ENCODE measurements at places on chromosomes 4 and X.

DNA sequence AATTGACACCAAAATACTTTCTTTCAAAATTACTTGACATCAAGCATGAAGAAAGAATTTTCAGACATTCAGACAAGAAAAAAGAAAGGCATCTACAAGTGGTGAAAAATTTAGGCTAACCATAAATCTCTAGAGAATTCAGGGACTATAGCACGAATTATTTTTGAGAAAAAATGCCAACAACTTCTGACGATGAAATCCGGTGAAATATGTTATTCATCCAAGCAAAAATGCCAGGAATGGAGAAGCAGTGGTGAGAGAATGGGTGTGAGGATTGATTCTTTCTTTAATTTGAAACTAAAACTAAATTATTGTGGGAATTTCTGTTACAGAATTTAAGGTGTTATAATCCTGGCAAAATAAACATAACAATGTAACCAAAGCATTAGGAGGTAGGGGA, 69.4 kb upstream of the SORBS2 start:
- no peak for DNase-seq

- no peak for DNase-seq
Observed at GRCh38 chrX:153520287-153520917, 3.0 kb downstream of the ATP2B3 start.

DNA sequence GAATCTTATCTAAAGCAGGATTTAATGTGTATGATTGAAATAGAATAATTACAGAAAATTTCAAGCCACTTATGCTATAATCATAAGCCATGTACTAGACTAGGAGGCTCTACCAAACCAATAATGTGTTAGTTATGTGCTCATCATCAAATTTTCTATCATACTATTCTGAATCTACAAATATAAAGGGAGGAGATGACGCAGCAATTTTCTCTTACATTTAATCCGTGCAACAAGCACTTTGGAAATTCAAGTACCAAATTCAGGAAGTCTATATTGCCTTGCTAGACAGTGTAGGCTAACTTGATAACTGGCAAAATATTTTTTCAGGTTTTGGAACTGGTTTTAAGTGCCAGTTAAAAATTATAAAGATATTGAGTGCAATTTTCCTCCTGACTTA, 283.5 kb downstream of the C4orf33 start:
- DNase-seq = no peak

- no peak for DNase-seq
Observed at GRCh38 chr4:114028071-114028470, 48.6 kb upstream of the ARSJ start.

- DNase-seq = no peak
Observed at GRCh38 chr4:41069257-41069656, 145.1 kb downstream of the APBB2 start.

DNA sequence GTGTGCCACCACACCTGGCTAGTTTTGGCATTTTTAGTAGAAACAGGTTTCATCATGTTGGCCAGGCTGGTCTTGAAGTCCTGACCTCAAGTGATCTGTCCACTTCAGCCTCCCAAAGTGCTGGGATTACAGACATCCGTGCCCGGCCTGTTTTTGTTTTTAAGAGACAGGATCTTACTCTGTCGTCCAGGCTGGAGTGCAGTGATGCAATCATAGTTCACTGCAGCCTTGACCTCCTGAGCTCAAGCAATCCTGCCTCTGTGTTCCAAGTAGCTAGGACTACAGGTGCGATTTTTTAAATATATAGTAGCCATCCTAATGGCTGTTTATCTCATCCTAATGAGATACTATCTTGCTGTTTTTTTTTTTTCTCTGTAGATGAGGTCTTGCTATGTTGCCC, 47.6 kb downstream of the RNF212 start:
- no peak for DNase-seq

- no peak for DNase-seq
Observed at GRCh38 chr4:129545599-129546278, 449.8 kb downstream of the C4orf33 start.

- no peak for DNase-seq
Observed at GRCh38 chr4:130568746-130569145, 1472.8 kb downstream of the C4orf33 start.

- no peak for DNase-seq
Observed at GRCh38 chr4:74794382-74795010, at the start of gene BTC. BTC (minus strand) TSS chr4:74794523; CDS start chr4:74794325, 198 bp downstream.

DNA sequence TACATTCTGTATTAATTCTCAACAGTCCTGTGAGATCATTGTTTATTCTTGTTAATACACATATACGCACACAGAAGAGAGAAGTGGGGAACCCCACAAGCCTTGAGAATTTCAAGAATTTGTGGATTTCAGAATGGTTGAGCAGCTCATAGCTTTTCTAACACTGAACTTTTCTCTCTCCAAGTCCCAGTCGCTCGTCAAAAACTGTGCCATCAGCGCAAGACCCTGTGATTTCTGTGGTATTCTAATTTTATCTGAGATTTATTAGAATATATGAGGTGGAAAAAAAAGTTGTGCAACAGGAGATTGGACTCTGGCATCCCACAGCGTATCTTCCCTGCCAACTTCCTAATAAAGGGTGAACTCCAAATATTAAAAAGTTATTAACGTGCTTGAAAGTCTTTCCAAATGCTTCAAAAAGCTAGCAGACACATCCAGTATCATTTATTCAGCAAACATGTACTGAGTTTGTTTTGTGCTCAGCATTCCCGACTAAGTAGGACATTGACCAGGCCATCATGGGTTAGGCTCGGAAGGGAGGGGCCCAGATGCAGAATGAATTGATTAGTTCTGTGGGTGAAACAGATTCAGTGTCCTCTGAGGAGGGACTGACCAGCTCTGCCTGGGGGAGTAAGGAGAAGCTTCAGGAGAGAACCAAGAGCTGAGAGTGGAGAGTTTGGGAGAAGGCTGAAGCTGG, 165.6 kb downstream of the CBR4 start:
- DNase-seq = no peak

DNA sequence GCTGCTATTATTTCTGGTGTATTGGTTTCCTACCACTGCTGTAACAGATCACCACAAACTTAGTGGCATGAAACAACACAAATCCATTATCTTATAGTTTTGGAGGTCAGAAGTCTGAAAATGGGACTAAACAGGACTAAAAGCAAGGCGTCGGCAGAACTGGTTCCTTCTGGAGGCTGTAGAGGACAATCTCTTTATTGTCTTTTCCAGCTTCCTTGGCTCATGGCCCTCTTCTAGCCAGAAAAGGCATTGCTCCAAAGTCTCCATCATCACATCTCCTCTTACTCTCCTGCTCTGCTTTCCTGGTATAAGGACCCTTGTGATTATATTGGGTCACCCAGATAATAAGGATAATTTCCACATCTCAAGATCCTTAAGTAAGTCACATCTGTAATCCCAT, 121.9 kb downstream of the CLCN4 start:
- DNase-seq = no peak

DNA sequence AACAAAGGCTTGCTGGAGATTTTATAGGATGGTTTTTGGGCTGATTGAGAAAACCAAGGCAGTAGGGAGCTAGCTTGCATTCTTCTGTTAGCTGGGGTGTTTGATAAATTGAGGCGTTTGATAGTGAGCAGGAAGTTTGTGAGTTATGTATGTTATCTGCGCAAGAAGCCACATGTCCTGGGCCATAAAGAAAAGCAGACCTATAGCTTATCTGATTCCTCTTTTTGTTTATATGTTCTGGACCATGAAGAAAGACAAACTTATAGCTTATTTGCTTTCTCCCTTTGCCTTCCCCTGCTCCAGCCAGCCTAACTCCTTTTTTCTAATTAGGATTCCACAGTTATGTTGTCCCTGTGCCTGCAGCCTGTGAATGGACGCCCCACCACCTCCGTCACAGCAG, 9.2 kb downstream of the HNRNPH2 start:
- DNase-seq = no peak

DNA sequence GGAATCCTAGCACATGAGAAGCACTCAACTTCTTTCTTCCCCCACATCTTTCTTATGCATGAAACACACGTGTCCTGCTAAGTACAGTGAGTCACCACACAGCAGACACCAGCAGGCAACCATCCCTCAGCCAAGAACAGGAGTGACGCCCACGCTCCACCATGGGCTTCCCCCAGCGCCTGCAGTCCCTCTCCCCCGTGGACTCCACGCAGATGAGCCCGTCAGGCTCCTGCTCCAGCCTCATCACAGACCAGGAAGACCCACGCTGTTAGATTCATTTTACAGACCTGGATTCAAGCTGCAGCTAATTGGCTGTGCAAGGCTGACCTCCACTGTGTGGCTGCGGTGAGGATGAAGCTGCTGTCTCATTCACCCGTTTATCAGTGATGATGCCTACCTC, 16.7 kb downstream of the HMX1 start:
- DNase-seq = no peak

- DNase-seq = no peak
Observed at GRCh38 chrX:13502590-13502989, 66.8 kb upstream of the EGFL6 start.

GRCh38 chr4:184398741-184399511, 75.4 kb downstream of the IRF2 start:
- DNase-seq = no peak

DNA sequence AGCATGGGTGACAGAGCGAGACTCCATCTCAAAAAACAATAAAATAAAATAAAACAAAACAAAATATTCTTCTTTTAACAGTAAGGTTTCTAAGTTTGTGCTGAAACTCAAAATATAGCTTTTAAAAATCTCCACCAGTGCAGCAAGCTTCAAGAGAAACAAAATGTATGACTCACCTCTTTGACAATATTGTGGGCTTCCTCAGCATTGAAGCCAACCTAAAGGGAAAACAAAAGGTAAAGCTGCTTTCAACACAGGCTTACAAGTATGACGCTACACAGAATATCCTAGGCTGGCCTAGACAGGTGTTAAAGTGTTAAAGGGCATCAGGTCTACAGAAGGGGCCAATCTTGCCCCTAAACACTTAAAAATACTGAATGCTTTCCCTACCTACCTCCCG, 1.2 kb downstream of the DYNLT3 start:
- no peak for DNase-seq

DNA sequence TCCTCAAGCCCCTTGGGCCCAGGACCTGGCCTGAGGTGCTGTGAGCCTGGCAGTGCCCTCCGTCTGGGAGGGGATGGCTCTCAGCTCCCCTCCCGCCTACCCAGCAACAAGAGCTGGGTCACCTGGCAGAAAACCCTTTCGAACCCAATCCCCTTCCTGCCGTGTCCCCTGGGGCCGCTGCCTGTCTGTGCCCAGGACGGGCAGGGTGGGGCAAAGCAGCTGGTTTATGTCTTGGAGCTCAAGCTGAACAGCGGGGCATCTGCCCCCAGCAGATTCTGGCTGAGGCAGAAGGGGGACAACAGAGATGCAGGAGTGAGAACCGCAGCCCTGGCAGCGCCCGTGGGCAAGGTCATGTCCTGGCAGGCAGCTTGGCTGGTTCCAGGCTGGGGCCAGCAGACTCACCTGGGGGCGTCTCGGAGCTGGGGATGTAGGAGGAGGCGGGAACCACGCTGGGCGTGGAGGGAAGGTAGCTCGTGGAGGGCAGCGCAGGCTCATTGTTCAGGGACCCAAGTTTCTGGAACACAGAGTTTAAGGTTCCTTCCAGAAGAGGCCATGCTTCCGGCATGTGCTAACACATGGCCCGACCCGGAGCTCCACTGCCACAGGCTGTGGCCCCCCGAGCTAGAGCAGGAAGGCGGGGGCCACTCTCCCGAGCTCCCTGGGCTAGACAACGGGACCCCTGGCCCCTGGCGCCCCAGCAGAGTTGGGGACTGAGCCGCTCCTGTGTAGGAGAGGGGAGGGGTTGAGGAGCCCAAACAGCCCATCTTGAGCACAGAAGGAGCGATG, 24.2 kb downstream of the NELFA start:
- no peak for DNase-seq

- DNase-seq = no peak
Observed at GRCh38 chr4:23878912-23879732, 10.7 kb downstream of the PPARGC1A start.

GRCh38 chr4:25330905-25331808, 18.6 kb downstream of the ZCCHC4 start:
- DNase-seq = no peak

DNA sequence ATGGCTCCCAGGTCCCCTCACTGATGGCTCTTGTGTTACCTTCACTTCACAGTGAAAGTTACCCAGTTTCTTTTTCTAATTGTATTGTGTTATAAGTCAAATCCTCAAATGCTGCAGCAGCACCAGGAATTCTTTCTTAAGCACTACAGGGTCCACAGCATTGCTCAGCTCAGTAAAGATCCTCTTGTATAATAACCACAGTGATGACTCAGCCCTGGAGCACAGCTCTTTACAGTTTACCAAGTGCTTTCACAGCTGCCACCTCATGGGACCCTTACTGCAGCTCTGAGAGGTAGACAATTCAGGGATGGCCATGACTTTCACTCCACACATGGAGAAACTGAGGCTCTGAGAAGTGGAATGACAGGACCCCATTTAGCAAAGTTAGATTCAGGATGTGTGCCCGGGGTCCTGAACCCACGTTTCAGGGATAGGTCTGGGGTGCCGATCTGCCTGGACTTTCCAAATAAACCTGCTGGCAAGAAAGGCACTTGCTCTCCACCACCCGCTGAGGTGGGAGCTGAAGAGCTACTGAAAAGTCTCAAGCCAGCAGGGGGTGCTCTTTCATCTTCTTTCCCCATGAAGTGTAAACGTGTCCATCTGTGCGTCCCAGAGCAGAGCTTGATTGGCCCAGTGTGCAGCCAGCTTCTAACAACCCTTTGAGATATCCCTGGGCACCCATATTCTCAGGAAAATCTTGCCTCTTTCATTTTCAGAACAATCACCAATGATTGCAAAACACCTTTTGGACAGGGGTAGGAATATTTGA, 35.7 kb upstream of the GABRQ start:
- DNase-seq = no peak

- no peak for DNase-seq
Observed at GRCh38 chr4:140234697-140235060, 80.7 kb upstream of the MAML3 start.

- no peak for DNase-seq
Observed at GRCh38 chrX:152573866-152574265, 63.8 kb upstream of the GABRQ start.

GRCh38 chrX:130482871-130483270, 81.1 kb downstream of the RBMX2 start:
- no peak for DNase-seq

DNA sequence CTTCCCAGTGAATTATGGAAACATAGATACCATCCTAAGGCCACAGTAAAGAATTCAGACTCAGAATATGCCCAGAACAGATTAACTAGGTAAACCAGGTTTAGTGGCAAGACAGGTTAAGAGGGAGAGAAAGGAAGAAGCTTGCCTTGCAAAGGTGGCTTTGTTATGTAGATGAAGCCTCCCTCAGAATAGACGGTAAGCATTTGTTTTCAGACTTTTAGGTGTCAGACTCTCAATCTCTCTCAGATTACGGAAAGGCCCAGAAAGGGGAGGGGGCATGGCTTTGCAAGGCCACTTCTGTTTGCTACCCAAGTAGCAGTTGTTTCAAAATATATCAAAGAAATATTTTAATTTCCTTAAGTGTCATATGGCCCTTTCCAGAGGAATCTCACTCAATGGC, 457.1 kb upstream of the BOD1L1 start:
- DNase-seq = no peak

- no peak for DNase-seq
Observed at GRCh38 chr4:145912376-145912775, 26.2 kb downstream of the ZNF827 start.

GRCh38 chr4:20878806-20879205, 178.5 kb downstream of the PACRGL start:
- DNase-seq = no peak

GRCh38 chr4:176614793-176615192, 177.9 kb downstream of the VEGFC start:
- DNase-seq = no peak

GRCh38 chr4:75698162-75698962, 25.2 kb upstream of the G3BP2 start:
- no peak for DNase-seq
